Activated naive CD4-positive, alpha-beta T cell treated with anti-CD3 and anti-CD28 coated beads, Interleukin-2, amount 10 ng/mL, durations not matched to agents 7 days and 5 days (primary cell): ENCODE measurements at places on chromosomes 2 and 18.
A peak's percentile ranks its signal among the peaks of the same experiment; 100 is the strongest.

DNA sequence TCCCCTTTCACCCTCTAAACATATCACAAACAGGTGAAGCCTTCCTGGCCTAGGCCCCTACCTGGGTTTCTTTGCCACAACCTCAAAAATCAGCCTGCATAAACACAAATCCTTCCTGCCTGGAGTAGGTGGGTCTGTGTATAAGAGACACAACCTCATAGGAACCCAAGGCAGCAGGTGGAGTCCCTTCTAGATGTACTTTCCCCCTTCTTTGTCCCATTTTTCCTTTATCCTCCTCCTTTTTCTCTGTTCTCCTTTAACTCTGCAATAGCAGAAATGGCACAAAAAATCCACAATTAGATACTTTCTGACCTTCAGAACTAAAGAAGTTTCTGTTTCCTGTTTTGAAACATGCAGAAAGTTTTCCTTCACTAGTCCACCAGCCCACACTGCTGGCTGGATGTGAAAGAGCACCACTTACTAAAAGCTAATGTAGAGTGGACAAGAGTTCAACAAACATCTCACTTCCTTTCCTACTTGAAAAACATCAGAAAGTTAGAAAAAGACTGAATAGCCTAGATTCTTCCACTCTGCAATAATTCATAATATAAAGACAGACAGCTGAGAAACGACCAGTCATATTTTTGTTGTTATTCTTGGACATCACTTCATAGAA, 11.2 kb downstream of the SLC40A1 start:
- no peak for DNase-seq

- DNase-seq: no peak
Measured at GRCh38 chr18:31197676-31198075, 35.0 kb upstream of the DSC1 start.

DNA sequence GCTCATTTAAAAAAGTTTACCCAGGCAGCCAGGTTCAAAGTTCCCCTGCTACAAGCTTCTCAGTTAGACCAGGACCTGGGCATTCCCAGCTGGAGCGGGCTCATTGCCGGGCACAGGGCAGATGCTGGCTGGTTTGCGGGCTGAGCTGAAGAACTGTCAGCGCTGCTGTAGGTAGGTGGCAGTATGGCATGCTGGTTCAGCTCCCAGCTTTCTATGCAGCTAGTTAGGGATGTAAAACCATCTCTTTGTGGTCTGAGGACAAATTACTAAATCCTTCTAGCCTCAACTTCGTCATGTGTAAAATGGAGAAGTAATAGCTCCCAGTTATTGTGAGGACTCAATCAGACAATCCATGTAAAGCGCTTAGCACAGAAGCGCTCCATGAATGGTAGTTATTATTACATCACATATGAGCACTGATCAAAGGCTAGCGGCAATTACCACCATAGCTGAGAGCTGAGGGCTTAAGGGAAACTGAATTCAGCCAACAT, 2.4 kb upstream of the LDLRAD4 start:
- peak; percentile 71 for DNase-seq

DNA sequence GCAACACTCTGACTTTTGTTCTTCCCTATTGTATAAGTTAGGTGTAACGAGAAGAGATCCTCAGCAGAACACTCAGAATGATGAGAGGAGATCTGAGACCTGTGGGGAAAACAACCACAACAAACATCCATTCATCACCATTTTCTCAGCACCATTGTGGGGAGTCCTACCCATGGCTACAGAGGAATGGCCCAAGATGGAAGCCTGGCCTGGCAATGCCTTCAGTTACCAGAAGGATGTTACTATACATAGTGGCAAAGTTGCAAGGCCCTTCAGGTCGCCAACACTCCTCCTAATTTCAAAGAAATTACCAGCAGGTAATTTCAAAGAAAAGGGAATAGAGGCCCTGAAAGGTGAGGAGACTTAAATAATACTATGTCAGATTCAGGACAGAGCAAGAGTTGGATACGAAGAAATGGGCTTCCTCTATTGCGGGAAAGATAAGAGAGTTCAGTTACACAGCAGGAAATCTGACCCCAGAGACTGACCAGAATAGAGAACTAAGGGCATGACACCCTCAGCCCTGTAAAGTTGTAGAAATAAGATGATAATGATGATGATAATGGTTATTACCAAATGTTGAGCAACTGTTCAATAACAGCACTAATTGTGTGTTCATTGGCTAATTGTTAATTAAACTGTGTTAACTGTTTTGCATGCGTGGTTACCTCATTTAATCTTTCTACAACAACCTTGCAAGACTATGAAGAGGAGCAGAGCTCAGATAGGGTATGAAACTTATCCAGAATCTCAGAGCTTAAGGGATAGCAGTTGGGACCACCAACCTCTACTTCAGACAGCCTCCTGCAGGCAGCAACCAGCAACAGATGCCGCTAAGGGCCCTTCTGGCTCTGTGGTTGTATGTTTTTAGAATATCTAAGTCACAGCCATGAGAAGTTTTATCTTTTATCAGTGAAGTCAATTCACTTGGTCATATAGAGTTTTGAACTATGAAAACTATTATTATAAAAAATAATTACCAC, 37.5 kb downstream of the DHRS9 start:
- no peak for DNase-seq

DNA sequence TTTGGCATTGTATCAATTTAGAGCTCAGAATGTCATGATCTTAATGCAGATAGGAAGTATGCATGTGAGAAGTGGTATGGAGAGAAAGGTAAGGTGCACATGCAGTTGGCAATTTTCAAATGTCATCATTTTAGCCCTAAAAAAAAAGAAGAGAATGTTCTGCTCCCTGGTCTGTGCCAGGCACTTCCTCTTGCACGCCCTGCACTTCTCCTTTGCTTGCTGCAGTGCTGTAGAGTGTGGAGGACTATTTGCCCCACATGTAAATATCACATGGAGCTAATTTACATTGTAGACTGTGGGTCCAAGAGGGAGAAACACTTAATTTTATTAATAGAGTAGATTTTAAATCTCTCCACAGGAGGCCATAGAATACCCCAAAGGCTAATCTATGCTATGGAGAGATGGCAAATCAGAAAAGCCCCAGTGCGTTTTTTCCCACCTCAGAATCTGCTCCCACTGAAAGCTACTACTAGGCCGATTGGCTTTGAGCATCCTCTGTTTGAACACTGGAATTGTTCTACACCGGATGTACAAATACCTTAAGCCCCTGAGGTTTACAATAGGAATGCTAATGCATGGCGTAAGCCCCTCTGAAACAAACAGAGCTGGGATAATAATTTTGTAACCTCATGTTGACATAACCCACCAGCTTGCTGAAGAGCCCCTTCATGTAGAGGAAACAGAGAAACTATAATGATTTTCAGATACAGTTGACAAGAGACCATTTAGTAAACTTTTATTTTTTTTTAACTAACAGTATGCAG, 137.2 kb upstream of the KLHL14 start:
- no peak for DNase-seq

DNA sequence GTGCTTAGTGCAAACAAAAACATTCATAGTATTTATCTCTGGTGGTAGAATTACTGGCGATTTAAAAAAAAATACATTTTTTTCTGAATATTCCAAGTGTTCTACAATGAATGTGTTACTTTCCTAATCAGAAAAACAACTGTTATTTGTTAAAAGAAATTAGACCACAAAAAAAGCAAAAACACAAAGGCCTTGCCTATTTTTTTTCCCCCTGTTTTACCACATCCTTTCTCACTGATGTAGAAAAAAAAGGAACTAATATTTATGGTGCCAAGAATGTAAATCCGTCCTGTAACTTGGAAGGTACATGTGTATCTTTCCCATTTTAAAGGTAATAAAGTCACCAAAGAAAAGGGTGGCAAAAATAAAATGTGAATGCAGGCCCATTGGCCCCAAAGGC, 28.4 kb upstream of the MGAT4A start:
- no peak for DNase-seq

DNA sequence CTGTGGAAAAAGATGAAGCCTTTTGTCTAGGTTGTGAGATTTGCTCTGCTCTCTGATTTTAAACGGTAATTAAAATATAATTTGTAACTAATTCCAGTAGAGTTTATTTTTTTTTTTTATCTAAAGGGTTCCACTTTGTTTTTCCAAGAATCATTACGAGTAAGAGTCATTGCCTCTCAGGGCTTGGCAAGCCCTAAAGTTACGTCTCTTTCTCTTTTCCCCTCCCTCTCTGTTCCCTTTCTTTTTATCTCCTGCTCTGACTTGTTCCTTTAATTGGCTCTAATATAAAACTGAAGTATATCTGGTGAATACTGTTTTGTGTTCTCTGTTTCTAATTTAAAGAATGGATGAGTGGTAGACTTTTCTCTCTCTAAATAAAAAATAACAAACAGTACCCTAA, 75.8 kb downstream of the CALCRL start:
- no peak for DNase-seq

DNA sequence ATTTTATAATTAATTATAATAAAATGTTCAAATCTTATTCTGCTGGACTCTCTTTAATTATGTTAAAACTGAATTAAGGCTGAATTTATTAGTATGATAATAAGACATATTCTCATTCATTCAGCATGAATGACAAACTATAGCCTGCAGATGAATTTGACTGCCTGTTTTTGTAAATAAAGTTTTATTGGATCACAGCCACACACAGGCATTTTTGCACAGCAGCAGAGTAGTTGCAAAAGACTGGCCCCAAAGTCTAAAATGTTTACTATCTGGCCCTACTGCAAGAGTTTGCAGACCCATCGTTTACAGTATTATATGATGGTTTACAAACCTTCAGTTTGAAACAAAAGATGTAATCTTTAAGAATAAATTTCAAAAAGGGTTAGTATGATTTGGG, 58.6 kb downstream of the RMDN2 start:
- no peak for DNase-seq

- DNase-seq: no peak
Measured at GRCh38 chr2:200264631-200265030, 41.9 kb upstream of the SPATS2L start.

GRCh38 chr2:85049236-85049635, 78.3 kb downstream of the KCMF1 start:
- DNase-seq: no peak

GRCh38 chr18:4040391-4041092, 414.6 kb downstream of the DLGAP1 start:
- no peak for DNase-seq

- no peak for DNase-seq
Measured at GRCh38 chr2:40962026-40962425, 510.1 kb upstream of the SLC8A1 start.

- DNase-seq: no peak
Measured at GRCh38 chr2:237895544-237896506, 36.4 kb downstream of the RAMP1 start.

- no peak for DNase-seq
Measured at GRCh38 chr2:118852605-118853128, 5.2 kb upstream of the EN1 start.

DNA sequence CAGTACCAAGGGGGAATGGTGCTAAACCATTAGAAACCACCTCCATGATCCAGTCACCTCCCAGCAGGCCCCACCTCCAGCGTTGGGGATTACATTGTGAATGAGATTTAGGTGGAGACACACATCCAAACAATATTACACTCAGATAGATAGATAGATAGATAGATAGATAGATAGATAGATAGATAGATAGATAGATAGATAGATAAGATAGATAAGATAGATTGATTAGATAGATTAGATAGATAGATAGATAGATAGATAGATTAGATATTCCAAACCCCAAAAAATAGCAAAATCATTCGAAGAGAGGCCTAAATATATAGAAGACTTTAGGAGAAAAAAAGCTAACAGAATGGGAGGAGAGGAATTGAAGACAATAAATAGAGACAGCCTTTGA, 42.8 kb upstream of the UBXN4 start:
- no peak for DNase-seq

DNA sequence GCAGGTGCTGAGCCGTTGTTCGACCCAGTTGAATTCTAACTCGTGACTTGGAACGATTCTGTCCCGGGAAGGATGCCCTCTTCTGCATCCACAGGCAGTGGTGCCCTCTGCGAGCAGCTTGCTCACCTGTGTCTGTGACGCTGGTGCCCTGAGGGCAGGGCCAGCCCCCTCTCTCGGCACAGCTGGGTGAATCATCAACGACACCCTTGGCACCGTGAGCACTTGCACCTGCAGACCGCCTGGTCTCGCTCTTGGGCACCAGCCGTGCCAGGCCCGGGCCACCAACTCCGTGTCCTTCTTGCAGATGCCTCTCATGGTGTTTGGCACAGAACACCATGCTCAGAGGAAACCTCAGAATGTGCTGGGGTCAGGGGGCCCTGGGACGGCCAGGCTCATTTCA, 75.0 kb downstream of the SLC66A2 start:
- DNase-seq: no peak

GRCh38 chr2:135756692-135757091, 15.0 kb downstream of the UBXN4 start:
- DNase-seq: no peak

- DNase-seq: no peak
Measured at GRCh38 chr2:239173301-239173700, 227.5 kb downstream of the HDAC4 start.

DNA sequence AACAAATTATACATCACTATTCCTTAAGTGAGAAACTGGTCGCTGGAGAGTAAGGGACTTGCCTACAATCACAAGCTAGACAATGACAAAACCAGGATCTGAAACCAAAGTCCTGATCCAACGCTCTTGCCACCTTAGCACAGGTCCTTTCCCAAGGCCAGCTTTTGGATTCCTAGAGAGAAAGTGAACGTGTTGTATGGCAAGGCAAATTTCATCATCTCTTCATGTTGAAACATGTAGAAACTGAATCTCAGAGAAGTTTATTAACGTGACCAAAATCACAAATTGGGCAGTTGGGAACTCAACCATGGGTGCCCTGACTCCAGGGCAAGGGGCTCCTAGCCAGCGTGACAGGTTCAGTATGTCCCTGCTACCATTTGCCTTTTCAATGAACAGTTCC, 118.2 kb downstream of the VWC2L start:
- no peak for DNase-seq

DNA sequence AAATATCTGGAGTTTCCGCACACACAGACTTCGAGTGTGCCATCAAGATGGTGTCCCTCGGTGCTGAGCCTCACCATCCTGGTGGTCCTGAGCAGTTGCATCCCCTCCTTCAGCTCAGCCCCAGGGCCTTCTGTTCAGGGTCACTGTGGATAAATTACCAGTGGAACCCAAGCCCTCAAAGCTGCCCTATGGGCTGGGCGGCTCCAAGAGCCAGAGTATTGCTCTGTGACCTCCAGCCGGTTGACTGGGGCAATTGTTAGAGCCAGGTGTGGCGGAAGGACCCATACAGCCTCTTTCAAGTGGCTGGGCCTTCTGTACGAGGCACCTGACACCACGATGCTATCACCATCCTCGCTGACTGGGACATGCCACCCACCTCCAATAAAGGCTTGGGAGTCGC, 215.5 kb downstream of the GBX2 start:
- no peak for DNase-seq

DNA sequence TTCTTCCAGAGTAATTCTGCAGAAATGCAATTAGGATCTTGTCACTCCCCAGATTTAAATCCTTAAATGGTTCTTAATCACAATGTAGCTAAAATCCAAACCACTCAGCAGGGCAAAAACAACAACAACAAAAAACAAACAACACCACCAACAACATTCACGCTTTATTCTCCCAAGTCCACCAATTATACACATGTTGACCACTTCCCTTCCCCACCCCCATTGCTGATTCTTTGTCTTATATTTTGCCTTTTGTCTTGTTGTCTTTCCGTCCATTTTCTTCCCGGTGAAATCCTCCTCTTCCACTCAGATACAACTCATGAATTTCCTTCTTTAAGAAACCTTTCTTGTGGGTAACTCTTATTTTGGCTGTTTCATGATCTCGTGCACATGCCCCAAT, 902.8 kb downstream of the EPHA4 start:
- DNase-seq: no peak
